ENCODE measurements at places on chromosomes 1 and 21. TPM values are rescaled to one million over a fixed set of nuclear protein-coding genes. Genes with fewer than 3 reads are reported as not detected.

DNA sequence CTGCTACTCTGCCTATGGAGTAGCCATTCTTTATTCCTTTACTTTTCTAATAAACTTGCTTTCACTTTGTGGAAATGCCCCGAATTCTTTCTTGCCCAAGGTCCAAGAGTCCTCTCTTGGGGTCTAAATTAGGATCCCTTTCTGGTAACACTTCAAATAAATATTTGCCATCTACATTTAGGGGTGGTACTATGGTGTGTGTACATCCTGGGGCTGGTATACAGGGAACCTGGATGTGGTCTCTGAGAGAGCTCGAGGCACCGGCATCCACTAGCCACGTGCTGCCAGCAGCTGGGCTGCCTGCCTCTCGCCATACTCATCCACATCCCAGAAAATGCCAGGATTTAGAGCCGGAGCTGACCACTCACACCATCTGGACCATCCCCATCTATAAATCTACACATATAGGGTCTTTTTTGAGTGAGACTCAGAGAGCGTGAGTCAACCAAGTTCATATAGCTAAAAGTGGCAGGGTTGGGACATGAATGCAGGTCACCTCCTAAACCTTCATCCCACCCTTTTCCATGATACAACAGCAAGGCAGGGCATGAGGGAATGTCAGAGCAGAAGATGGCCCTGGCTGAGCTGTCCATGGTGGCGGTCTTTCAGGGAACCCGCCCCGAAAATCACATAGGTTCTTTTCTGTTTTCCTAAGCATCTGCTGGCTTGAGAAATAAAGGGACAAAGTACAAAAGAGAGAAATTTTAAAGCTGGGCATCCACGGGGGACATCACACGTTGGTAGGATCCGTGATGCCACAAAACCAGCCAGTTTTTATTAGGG is 76.6 kb upstream of the F3 start:
- no peak for DNase-seq

DNA sequence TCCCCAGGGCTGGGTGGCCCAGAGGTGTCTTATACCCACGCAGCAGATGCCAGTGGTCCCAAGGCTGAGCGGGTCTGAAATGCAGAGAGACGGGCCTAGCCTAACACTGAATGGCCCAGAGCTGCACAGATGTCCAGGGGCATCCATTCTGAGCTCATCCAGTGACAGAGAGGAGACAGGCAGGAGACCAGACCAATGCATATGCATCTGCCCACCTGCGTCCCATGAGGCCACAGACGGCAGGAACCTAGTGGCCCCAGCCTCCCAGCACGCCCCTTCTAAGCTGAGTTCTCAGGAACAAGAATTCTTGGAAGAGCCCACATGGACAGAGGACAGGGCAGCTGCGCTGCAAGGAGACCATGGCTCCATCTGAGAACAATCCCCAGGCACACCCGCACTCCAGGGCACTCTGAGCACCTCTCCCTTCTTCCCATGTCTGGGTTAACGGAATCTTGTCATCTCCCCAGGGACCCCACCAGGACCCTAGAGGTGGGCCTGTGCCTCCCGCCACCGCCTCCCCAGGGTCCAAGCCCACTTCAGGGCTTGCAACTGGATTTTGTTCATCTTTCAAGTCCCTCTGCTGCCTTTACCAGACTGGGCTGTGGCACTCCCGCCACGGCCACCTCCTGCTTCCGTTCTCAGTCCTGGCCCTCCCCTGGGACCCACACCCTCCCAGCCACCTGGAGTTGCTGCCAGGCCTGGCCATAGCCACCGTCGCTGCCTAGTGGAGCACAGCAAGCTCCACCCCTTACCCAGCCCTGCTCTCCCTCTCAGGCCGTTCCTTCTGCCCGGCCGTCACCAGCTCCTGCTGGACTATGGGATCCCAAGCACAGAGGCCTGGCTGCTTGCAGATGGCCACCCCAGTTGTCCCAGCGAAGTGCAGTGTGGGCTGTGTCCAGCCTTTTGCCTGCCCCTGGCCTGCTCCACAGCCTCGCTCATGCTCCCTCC is 3.3 kb downstream of the WNT3A start:
- peak; percentile 76 for DNase-seq

DNA sequence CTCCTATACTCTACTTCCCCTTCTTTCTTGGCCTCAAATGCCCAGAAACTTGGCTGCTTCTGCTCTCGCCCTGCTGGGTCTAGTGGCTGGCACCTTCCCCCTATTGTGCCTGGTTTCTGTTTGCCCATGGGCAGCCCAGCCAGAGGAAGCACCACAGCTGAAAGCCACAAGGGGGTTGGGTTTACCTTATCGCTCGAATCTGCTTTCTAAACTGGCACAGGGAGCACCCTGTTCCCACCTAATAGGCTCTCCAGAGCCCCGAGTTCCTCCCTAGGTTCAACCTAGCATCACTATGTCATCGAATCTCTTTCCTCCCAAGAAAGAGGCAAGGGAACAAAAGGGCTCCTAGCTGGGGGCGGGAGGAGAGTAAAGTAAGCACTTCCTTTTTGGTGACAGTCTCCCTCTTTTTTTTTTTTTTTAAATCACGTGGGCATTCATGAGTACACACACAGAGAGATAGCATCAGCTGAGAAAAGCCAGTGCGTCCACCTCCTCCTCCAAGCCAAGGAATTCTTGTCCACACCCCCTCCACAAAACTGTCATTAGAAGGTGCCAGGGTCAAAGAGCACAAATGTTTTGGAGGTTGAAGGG is 72.8 kb downstream of the PLEKHA6 start:
- no peak for DNase-seq

DNA sequence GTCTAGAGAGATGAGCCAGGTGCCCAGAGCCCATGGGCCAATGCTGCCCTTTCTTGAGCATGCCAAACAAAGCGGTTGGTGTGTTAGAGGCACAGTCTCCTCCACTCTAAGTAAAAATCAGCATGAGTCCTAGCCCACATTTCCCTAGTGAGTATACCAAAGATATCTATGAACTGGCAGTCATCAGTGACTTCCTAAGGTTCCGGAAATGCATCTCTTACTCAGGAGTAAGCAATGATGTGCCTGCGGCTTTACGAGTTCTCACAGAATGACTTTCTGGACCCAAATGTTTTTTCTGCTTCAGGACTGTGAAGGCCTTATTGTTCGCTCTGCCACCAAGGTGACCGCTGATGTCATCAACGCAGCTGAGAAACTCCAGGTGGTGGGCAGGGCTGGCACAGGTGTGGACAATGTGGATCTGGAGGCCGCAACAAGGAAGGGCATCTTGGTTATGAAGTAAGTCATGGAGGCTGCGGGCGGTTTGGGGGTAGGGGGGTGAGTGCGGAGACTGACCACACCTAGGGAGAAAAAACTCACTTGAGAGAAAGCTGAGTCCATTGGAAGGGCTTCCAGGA is 9.2 kb downstream of the PHGDH start:
- no peak for DNase-seq

DNA sequence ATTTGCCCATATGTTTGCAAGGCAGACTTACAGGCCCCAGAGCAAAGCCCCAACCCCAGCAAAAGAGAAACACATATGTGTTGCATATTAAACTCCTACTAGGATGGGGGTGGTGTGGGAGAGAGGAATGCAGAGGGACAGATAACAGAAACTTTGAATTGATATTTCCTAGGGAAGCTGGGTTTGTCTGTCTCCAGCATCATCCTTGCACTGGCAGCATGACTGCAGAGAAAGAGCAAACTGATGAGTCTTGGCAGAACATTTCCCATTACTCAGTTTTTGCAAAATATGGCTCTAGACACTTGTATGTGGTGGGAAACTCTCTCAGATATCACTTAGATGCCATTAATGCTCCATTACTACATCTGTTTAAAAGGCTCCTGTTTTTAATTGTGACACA is 43.8 kb upstream of the MARK1 start:
- no peak for DNase-seq

- no peak for DNase-seq
Measured at GRCh38 chr1:232431748-232432147, 198.2 kb downstream of the SIPA1L2 start.

DNA sequence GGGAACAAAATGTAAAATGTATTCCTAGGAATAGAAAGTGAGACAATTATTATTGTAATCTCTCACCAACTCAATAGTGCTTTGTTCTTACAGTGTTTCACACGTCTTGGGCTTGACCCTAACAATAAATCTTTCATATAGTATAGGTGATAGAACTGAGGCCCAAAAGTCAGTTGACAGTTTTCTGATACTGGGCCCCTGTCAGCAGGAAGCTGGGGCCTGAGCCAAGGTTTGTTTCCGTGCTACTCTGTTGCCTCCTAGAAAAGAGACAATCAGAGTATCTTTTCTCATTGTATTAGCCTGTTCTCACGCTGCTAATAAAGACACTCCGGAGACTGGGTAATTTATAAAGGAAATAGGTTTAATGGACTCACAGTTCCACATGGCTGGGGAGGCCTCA is 5.0 kb downstream of the RRP1B start:
- no peak for DNase-seq

- no peak for DNase-seq
Measured at GRCh38 chr1:81351864-81352263, 448.9 kb upstream of the ADGRL2 start.

DNA sequence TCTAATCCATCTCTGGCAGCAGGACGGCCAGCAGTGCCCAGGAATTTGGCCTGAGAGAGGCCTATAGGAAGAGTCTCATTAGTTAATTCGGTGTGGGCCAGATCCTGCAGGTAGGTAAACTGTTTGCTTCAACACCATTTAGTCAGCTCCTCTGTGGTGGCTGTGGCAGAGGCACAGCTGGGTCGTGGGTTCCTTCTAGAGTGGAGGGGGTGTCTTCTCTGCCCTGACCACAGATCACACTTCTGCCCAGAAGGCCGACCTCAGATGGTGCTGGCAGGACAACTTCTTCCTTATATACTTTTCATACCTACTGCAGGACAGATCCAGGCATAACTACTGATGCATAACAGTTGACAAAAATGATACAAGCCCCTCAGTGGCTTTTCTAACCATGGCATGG is 281.4 kb downstream of the RPS6KC1 start:
- no peak for DNase-seq

GRCh38 chr1:88394958-88395357 is 289.1 kb upstream of the PKN2 start:
- no peak for DNase-seq

- no peak for DNase-seq
Measured at GRCh38 chr21:36092681-36093080, 22.9 kb downstream of the CBR1 start.

DNA sequence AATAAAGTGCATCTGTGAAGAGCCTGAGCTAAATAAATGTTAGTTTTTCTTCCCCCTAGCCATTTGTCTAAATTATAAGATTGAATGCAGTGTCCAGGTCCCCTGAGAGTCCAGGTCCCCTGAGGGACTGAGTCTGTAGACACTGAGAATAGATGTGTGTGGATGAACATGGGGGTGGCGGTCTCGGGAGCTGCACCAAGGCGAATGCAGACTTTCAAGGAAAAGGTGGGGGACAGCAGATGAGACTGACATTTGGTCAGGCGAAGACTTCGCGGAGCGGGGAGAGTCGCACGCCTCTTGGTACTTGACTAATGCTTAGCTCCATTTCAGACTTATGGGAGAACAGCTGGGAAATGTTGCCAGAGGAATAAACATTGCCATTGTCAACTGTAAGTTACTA is 17.7 kb upstream of the MX2 start:
- DNase-seq = peak; percentile 64

DNA sequence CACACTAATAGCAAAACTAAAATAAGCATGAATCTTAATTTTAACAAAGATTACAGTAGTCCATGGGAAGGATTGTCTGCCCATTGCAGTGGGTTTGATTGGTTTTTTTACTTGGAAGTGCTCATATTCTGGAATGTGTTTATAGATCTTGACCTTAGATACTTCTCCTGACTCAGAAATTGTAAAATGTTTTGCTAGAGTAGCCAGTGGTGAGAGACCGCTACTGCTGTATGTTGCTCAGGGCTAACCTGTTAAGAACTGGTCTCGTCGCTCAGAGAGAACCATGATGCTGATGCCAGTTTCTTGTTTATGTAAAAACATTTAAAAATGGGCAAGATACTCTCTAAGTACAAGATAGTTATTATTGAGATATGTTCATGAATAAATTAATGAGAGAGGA is 99.9 kb downstream of the ROR1 start:
- DNase-seq = no peak

DNA sequence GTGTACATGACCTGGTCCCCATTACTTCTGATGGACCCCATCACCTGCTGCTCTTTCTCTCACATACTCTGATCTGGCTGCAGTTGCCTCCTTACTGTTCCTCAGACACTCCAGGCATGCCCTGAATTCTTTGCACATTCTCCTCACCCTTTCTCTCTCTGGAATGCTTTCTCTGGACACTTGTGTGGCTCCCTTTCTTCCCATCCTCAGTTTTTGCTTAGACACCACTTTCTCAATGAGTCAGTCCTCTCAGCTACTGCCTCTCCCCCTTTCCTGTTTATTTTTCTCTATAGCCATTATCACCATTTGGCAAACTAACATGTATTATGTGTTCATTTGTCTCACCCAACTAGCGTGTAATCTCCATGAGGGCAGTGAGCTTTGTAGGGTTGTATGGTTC is 28.1 kb downstream of the PLXNA2 start:
- no peak for DNase-seq

The COL16A1 gene
- 90.7 TPM for total RNA-seq

The FCRL5 gene
- not detected for total RNA-seq

The TRIM58 gene
- 1.5 TPM for total RNA-seq

The ACTA1 gene
- 0.55 TPM for total RNA-seq

The HSF2BP gene
- 3.4 TPM for total RNA-seq

The RASAL2 gene
- total RNA-seq = 34.2 TPM

The PLEKHG5 gene
- total RNA-seq = 33.0 TPM

The CNR2 gene
- not detected for total RNA-seq
